ACHN (cell line): ENCODE measurements at places on chromosomes 5 and 9.
A peak's percentile ranks its signal among the peaks of the same experiment; 100 is the strongest.

- no peak for DNase-seq
Observed at GRCh38 chr9:79489261-79490000, 82.3 kb upstream of the TLE4 start.

- no peak for DNase-seq
Observed at GRCh38 chr9:109901201-109901600, 121.2 kb downstream of the PALM2AKAP2 start.

DNA sequence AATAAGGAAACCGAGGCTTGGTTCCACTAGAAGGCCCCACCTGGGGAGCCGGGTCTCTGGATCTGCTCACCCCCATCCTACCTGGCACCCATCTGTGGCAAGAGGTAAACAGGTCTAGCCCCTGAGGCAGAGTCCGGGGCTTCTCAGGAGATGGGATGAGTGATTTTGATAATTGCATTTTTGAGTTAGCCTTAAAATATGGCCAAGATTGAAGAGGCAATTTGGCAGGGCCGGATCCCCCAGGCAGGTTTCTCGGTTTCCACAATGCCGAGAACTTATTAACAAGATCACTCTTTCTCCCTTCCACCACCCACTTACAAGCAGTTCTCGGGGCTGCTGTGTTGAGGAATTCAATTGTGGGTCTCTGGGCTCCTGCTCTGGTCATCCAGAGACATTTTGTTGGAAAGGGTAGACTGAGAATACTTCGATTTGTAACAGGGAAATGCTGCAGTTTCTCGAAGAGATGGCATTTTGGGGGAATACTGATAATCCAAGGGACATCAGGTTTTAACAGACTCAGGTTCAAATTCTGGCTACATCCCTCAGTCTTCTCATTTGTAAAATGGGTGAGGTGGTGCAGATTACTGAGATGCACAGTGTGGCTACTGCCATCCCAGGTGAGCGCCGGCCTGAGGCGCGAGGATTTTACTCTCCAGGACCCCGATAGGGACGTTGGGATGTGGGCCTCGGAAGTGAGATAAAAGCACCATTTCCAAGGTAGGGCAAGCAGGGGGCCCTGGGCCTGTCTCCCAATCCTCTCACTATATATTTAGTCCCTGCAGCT, 194.2 kb downstream of the CDK5RAP2 start:
- no peak for DNase-seq

DNA sequence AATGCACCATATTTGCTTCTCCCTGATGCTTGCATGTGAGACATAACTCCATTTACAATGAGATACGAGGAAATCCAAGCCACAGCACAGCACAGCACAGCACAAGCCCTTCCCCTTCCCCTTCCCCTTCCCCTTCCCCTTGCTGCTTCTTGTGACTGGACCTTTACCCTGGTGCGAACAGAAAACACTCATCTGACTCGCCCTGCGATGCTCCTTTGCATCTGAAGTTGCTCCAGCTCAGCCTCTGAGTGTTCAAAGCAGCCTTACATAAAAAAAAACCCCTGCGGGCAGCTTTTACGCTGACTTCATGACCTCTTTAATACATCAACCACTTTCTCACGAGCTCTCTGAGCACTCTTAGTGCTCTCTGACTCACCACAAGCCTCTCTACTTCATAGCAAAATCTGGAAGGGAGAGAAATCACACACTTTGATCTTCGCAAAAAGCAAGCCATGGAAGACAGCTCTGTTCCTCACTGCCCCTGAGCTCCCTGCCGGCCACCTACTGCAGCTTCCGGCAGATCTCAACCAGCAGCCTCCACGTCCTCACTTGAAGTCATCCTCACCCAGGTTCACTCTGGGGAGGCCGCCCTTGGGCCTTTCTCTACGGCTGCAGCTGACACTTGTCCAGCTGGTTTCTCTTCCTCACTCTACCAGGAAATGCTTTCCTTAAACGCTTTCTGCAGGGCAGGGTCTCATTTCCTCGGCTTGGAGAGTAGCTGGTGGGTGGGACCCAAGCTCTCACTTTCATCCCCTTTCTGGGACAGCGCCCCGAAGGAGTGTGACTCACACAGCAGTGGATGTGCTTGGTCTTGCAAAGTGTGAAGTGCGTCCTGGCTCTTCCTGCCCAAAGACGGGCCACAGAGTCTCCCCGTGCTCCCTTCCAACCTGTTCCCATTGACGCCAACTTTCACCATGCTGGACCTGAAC, 5.3 kb downstream of the SLC34A1 start:
- peak; percentile 89 for DNase-seq

GRCh38 chr9:11551106-11551505, 938.3 kb upstream of the PTPRD start:
- DNase-seq: no peak

GRCh38 chr9:87068177-87068840, 121.0 kb upstream of the GAS1 start:
- no peak for DNase-seq

- no peak for DNase-seq
Observed at GRCh38 chr9:114731701-114732100, 49.7 kb upstream of the TEX48 start.

DNA sequence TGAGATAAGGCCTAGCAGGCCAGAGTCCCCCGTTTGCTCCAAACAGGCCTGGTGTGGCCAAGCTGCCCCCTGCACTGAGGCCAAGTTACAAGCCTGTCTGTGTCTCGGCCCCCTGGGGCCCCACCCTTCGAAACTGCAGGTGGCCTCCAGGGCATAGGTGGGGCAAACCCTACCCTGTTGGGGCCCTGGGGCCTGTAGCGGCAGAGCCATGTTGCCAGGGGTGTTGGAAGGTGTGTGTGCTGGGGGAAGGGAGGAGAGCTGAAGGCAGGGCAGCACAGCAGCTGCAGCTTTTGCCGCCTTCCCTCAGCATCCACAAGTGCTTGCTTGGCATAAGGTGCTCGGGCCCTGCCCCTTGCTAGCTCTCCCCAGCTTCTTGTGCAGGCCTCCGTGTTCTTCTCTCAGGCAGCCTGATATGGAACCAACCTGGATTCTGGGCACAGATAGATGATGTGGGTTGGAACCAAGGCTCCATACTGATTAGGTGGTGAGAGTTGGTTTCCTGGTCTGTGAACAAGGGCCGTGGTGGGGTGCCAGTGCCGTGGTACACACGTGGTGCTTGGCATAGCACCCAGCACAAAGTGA, 12.7 kb downstream of the IRF1 start:
- no peak for DNase-seq

DNA sequence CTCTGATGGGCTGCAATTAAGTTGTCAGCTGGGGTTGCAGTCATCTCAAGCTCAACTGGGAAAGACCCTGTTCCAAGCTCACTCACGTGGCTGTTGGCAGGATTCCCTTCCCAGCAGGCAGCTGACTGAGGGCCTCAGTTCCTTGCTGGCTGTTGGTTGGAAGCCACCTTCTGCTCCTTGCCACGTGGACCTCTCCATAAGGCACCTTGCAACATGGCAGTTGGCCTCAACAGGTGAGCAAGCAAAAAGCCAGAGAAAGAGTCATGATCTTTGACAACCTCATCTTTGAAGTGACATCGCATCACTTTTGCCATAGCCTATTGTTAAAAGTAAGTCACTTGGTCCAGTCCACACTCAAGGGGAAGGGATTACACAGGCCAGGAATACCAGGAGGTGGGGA, 17.8 kb upstream of the PRELID2 start:
- DNase-seq: no peak

DNA sequence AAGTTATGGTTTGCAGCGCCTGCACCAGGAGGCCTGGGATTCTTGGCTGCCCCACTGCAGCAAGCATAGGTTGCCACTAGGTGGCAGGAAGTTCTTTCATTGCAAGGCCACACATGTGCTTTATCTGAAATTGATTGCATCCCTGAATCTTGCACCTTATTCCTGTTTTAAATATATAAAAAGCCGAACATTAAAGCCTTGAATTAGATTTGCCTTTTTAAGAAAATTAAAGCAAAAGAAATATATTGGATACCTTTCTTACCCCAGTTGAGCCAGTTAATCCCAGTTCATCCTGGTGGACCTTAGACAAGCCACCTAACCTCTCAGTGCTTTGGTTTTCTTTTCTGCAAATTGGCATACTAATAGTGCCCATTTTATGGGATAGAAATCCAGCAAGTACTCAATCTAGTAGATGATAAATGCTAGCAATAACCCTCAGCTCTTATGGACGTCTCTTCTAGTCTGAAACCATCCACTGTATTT, 6.3 kb upstream of the TRMT10B start:
- DNase-seq: peak; percentile 59

- DNase-seq: no peak
Observed at GRCh38 chr5:138974227-138975063, 99.3 kb upstream of the LRRTM2 start.

DNA sequence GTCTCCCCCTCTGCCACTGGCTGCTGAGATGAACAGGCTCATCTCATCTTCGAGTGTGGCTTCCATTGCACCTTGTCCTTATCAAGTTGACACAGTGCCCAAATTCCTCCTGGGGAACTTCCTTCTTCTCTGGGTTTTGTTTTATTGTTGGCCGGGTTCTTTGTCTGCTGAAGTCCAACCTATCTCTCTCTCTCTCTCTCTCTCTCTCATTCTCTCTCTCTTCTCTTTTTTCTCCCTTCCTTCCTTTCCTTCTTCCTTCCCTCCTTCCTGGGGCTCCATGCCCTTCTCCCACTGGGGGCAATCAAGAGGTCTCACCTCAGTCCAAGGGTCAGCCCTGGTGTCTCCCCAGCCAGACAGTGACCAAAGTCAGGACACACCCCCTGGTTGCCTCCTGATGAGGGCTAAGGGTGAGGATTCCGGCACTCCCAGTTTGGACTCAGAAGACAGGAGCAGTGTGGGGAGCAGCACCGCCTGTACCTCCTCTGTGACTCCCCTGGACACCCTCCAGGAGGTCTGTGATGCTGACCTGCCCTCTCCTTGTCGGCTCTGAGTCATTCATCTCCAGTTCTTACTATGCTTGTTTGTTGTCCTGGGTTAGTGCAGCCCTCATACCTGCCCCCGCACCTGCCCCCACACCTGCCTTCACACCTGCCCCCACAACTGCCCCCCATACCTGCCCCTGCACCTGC, 30.7 kb downstream of the KCNT1 start:
- DNase-seq: no peak

DNA sequence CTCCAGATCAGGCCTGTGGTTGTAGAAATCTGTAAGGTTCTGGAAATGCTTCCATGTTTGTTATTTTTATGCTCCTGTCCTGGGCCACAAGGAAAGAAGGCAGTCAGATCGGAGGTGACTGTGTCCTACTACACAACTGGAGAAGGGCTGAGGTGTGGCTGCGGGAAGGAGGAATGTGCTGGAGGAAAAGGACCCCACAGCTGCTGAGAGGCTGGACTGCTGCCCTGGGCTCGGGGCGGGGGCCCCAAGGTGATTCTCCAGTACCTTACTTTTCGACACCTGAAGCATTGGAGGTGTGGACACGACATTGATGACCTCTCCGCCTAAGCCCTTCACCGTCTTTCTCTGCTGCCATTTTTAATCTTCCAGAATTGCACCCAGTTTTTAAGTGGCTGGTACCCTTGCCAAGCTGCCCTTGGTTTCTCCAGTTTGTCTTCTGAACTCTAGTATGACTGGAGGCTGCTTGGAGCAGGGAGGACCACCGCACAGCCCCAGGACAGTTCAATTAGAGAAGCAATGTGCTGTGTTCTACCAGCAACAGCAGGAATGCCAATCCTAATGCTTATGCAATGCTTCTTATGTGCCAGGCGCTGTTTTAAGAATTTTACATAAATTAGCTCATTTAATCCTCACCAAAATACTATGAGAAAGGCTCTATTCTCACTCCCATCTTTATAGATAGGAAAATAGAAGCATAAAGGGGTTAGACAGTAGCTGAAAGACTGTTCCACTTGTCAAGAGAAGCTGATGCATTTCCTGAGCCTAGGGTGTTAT, 13.5 kb upstream of the ANKRD33B start:
- DNase-seq: no peak

GRCh38 chr9:77883133-77883532, 148.5 kb downstream of the GNAQ start:
- DNase-seq: no peak

GRCh38 chr9:87181670-87182069, 234.4 kb upstream of the GAS1 start:
- DNase-seq: no peak

DNA sequence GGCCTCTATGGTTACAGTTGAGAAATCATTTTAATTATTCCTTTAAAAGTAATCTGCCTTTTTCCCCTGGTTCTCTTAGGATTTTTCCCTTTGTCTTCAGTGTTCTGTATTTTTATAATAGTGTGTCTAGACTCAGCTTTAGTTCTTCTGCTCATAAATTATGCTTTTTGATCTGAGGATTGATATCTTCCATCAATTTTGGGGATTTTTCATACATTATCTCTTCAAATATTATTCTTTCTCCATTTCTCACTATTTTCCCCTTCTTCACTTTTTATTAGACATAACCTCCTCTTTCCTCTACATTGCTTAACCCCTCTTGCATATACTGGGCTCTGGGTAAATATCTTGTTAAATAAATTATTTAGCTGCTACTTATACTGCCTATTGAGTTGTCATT, 36.3 kb upstream of the IL13 start:
- no peak for DNase-seq

DNA sequence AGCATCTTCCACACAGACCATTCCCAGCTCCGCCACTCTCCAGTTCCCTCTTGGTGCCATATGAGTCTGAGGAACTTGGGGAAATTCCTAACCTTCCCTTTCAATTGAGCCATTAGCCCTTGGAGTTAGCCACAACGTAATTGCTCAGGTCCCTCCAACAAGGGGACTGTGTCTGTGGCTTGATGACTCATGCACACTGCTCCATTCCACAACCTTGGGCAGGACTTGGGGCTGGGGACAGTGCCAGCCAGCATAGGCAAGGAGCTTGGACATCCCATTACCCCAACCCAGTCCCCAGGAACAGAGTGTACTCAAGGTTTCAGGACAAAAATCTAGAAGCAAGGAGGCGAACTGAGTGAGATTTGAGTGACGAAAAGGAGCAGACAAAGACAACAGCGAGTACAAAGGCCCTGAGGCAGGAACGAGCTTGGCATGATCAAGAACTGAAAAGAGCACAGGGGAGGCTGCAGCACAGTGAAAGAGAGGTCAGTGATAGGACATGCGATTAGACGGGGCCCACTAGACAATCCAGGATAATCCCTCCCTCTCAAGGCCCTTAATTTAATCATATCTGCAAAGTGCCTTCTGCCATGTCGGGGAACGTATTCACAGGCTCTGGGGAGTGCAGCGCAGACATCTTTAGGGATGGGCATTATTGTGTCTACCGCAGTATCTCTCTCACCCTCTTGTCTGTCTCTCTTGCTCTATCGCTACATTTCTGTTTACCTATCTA, 16.0 kb upstream of the JADE2 start:
- DNase-seq: peak; percentile 31

GRCh38 chr5:31781772-31782171, 142.8 kb downstream of the PDZD2 start:
- no peak for DNase-seq

DNA sequence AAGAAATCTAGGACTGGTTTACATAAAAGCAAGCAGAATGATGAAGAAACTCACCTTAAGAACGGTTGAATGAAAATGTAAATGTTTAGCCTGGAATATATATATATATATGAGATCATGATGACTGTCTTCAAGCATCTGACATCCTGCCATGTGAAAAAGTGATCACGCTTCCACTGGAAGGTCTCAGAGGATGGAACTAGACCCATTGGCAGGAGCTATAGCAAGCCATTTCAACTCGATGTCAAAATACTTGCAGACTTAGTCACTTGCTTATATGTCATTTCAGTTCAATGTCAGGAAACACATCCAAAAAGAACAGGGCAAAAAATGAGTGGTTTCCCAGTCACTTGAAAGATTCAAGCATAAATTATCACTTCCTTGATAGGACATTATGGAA, 22.2 kb upstream of the TMEM161B start:
- DNase-seq: no peak
